ENCODE measurements at places on chromosomes 11 and 22.

DNA sequence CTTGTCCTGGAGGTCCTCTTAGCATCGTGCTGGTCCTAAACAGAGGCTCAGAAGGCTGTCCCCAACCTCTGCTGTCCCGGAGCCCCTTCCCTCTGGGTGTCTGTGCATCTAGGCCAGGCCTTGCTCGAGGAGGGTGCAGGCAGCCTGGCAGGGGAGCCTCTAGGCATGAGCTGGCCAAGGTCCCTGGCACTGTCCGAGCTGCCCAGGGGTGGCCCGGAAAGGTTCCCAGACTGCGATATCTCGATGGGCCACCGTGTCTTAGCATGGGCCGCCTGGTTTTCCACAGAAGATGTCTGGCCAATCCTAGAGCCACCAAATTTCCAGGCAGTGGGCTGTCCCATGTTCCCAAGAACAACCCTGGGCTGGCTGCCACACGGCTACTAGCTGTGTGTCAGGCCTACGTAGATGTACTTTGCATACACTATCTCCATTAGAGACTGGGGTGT, 24.6 kb upstream of the SMIM38 start:
- no peak for DNase-seq

- no peak for DNase-seq
Measured at GRCh38 chr22:22735695-22736611, 91.5 kb downstream of the GGTLC2 start.

DNA sequence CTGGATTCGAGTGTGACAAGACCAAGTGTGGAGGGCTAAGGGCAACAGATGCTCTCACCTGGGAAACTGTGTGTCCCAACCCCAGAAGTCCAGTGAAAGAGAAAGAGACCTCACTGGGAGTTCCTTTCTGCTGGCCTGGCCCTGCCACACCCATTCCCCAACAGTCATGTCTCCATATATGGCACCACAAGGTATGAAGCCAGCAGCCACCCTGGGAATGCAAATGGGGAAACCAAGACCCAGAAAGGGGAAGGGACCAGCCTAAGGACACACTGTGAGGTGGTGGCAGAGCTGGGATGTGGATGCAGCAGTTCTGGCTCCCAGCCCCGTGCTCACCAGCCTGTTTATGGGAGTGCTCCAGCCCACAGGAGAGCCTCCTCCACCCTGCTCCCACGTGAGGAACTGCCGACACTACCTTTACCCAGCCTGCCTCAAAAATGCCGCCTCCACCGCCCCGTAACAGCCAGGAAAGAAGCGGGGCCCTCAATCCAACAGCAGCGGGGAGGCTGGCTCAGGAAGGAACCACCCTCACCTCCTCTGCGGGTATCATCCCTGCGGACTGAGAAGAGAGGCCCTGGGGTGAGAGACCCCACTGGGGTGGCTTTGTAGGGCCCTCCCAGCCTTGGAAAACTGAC, 12.6 kb downstream of the LMO1 start:
- DNase-seq: no peak

GRCh38 chr11:124935548-124936514, at the start of gene HEPACAM:
HEPACAM (minus strand) TSS chr11:124936047; CDS start chr11:124936006, 41 bp downstream.
- DNase-seq: no peak

- no peak for DNase-seq
Measured at GRCh38 chr22:21728270-21728669, 7.3 kb downstream of the YPEL1 start.

DNA sequence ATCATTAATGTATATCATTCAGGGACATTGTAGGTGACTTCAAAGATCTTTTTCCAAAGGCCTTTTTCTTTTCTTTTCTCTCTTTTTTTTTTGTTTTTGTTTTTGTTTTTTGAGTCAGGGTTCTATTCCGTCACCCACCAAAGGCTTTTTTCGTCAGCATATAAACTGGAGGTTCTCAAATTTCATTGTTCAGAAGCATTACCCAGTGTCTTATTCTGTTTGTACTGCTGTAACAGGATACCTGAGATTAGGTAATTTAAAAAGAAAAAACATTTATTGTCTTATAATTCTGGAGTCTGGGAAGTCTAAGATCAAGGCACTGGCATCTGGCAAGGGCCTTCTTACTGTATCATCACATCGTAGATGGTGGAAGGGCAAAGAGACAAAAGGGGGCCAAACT, 6.4 kb upstream of the SYT9 start:
- no peak for DNase-seq

DNA sequence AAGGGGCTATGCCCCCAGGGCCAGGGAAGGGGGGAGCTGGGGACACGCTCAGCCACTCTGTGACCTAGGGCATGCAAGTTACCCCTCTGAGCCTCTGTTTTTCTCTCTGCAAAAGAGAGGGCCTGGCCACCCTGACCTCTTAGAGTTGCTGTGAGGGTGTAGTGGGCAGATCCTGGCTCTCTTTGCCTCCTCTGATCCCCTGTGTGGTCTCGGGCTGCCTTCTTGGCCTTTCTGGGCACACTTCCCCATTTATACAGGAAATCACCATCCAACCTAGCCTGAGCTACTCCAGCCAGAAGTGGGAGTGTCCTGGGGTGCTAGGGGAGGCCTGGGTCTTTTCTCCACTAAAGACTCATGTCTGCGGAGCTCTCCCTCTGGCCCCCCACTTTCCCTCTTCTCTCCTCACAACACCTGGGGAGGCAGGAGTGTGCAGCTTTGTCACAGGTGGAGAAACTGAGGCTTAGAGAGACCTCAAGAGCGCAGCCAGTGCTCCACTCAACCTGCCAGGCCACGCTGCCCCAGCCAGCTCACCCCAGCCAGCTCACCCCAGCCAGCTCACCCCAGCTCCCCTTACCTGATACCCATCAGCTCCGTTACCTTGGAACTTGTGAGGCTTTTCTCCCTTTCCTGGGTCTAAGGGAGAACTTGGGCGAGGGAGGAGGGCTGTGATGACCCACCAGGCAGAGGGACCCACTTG, 1.4 kb downstream of the AIFM3 start:
- no peak for DNase-seq

- no peak for DNase-seq
Measured at GRCh38 chr22:28429711-28430110, 249.9 kb downstream of the TTC28 start.

DNA sequence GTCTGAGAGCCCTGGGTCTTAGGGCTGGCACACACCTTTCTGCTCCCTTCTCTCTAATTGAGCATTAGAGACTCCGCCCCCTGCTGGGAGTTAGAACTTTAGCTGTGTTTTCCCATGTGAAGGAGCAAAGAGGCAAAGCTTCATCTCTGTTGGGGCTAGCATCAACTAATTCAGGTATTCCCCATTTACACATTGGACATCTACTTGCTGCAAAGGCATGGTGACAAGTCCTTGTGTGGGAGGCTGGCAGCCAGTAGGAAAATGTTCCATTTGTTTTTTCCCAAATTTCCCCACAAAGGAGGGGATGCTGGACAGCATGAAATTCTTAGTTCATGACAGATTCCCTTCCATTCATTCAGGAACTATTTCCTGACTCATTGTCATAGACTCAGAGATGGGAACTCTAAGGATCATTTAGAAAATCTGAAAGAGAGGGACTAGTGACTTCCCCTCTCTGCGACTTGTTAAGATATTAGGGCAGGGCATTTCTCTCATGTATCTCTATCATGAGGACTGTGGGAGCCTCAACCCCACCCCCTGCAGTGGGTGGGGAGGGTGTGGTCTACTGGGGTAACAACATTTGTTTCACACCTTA, 3.6 kb downstream of the CD44 start:
- DNase-seq: no peak

GRCh38 chr11:129075757-129076156, 116.4 kb downstream of the ARHGAP32 start:
- no peak for DNase-seq

DNA sequence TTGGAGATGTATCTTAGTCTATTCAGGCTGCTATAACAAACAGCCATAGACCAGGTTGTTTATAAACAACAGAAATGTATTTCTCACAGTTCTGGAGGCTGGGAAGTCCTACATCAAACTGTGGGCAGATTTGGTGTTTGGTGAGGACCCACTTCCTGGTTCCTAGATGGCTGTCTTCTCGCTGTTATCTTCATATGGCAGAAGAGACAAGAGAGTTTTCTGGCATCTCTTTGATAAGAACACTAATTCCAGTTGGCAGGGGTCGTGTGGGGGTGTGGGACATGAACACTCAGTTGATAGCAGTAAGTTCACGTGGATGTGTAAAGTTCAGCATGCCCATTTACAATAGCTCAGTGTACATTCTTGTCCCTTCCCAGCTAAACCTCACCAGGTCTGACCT, 41.3 kb upstream of the HMGXB4 start:
- DNase-seq: no peak

DNA sequence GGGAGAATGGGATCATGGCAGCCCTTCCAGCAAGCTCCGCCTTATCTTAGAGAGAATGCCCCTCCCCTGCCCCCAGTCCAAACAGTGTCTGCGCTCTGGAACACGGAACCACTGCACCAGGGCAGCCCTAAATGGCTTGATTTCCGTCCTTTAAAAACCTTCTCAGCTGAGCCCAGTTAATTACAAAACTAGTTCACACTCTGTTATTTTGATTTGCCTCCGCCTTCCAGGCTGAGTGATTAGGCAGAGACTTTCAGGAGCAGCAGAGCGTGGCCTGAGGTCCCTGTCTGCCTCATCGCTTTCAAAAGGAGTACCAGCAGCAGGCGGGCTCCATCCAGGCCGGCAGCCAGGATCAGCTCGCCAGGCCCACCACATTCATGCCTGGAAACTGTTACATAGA, 313.0 kb downstream of the BRD1 start:
- no peak for DNase-seq

DNA sequence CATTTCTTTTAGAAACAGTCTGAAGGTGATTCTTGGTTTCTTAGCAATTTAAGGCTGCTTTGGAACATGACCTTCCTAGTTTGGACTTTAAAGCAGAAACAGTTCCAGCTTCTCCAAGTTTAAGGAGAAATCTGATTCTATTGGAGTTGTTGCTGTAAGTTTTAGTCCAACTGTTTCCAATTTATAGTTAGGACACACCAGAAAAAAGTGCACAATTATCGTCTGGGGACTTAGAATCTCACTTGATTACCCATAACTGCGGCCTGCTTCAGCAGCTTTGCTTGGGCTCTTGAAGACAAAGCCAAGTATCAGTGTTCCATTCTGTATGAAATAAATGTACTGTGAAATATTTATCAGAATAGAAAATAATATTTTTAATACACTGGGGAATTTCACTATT, 246.6 kb downstream of the TMEM135 start:
- DNase-seq: no peak

DNA sequence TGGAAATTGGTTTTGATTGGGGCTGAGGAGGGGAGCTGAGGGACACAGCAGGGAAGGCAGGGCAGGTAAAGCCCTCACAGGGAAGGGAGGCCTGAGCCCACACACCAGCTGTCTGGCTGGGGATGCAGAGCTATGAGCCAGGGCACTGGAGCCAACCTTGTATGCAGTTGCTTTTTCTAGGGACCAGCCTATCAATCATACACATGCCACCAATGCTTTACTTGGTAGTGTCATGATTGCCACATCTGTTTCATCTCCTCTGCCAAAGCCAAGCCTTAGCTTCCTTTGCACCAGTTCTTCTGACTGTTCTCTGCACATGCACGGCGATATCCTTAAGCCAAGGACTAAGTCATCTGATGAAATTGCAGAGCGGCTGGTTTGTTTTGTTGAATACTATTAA, 207.1 kb upstream of the PLET1 start:
- no peak for DNase-seq

DNA sequence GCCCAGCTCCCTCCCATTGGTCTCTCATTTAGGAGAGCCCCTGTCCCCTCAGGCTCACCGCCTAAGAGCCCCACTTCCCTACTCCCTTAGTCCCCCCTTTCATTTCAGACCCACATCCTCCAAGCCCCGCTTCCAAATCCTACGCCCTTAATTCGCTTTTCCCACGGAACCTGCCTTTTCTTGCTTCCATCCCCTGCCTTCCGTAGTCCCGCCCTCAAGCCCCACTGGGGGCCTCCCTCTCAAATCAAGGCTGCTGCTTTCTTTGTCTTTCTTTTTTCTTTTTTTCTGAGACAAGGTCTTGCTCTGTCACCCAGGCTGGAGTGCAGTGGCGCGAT, 396 bp downstream of the CCDC157 start:
- DNase-seq: no peak

- no peak for DNase-seq
Measured at GRCh38 chr22:24095826-24096757, 85.0 kb downstream of the CABIN1 start.

GRCh38 chr22:20645954-20646353, 128.0 kb upstream of the SERPIND1 start:
- DNase-seq: no peak

- no peak for DNase-seq
Measured at GRCh38 chr22:31230871-31231621, 18.9 kb downstream of the LIMK2 start.

GRCh38 chr11:126879516-126879915, 121.1 kb downstream of the KIRREL3 start:
- no peak for DNase-seq

- no peak for DNase-seq
Measured at GRCh38 chr11:73291781-73292524, 16.1 kb upstream of the ARHGEF17 start.

- no peak for DNase-seq
Measured at GRCh38 chr11:113332638-113333329, 18.4 kb downstream of the TTC12 start.

GRCh38 chr22:46090631-46091201, 59.6 kb upstream of the PPARA start:
- DNase-seq: no peak

DNA sequence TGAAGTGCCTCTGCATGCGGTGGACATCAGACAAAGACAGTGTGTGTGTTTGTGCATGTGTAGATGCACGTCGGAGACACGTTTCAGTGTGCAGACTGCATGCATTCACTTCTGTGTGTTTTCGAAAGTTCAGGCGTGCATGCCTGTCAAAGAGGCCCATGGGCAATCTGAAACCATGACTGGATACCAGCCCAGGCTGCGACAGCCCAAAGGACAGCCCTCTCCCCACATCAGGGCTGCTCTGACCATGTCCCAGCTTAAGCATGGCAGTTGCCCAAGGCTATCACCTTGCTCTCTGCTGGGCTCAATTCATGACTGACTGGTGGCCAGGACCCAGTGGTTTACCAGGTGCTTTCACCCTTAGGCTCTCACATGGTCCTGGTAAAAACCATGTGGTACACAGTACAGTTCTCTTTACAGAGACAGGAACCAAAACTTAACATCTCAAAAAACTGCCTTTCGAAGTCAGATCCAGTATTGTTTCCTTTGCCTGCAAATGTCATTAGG, 423.7 kb upstream of the CADM1 start:
- no peak for DNase-seq

DNA sequence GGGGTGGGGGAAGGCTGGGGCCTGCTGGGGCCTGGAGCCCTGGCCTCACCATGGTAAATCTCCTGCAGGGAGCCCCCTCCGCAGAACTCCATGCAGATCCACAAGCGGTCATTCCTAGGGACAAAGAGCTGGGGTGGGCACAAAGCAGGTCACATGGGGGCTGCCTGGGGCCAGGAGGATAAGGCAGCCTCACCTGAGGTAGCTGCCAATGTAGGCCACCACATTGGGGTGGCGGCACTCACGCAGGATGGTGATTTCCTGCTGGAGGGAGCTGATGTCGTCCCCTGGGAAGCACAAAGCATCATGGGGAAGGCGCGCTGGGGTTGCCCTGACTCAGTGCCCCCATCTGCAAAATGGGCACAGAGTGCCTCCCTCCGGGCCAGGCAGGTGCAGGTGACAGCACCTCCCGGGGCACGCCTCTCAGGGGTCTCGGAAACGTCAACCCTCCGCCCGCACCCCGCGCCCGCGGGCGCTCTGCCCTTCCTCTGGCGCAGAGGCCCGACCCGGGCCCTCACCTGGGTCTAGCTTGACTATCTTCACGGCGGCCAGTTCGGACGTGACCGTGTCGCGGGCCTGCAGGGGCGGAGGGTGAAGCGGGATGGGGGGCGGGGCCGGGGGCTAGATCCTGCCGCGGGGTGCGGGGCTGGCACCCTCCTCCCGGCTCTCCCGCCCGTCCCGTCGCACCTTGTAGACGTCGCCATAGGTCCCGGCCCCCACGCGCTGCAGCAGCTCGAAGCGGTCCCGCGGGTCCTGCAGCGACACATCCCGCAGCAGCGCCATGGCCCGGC, 450 bp downstream of the MAP4K2 start:
- no peak for DNase-seq

All from neural crest cell (in vitro differentiated cells).